ENCODE measurements at places on chromosomes 2 and 18.

GRCh38 chr2:230869914-230870543 lies 5.3 kb downstream of the ITM2C start:
- no peak for DNase-seq

DNA sequence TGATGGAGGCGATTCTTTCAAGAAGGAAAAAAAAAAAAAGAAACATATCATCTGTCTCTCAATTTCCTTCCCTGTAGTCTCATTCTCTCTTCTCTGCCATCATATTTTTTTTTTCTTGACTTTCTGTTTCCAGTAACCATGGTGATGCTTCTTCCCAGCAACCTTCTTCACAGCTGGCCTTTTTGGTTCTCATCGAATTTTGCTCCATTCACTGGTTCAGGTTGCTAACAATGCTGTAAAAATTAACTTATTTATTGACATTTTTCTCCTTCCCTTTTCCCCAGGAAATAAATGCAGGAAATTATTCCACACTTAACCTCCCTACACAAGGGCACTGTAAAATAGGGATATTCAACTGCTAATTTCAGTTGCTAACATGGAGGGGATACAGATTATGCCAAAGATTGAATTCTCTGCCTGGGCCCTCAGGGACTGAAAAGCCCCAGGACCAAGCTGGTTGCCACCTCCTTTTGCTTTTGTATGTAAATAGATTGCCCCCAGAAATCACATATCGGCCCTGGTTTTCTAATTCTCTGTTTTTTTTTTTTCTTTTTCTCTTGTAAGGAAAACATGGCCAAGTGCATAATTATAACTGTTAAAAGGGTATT lies 154.7 kb downstream of the MAP2 start:
- no peak for DNase-seq

- DNase-seq = no peak
Observed at GRCh38 chr2:55567298-55567697, 47.8 kb downstream of the CFAP36 start.

- DNase-seq = peak; percentile 89
Observed at GRCh38 chr18:42514512-42514911, 559.5 kb downstream of the PIK3C3 start.

DNA sequence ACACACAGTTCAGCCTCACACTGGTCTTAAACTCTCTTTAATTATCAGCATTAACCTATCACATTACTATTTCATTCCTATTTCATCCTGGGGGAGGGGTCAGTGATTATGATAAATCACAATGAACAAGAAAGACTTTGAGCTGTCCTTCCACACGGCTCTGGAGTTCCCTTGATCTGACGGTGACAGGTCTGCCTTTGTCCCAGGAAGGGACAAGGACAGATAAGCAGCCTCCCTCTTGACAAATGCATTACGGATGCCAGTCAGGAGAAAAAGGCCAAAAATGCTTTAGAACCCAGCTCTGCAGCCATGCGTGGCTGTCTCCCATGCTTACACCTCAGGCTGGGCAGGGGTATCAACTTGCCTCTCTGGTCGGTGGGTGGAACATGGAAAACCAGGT lies 281.7 kb downstream of the BCL11A start:
- no peak for DNase-seq

DNA sequence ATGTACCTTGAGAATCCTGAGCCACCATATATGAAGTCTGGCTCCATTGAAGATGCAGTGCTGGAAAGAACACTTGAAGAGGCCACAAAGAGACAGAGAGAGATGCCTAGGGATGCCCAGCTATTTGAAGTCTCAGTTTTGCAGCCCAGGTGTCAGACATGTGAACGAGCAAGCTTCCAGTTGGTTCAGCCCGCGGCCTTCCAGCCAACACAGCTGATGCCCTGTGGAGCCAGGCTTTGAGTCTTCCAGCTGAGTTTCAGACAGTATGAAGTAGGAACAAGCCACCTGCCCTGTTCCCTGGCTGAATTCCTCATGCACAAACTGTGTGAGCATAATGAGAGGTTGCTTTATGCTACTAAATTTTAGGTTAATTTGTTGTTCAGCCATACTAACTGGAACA lies 108.8 kb downstream of the SPHKAP start:
- no peak for DNase-seq

- no peak for DNase-seq
Observed at GRCh38 chr2:233185963-233186362, 65.5 kb upstream of the ATG16L1 start.

DNA sequence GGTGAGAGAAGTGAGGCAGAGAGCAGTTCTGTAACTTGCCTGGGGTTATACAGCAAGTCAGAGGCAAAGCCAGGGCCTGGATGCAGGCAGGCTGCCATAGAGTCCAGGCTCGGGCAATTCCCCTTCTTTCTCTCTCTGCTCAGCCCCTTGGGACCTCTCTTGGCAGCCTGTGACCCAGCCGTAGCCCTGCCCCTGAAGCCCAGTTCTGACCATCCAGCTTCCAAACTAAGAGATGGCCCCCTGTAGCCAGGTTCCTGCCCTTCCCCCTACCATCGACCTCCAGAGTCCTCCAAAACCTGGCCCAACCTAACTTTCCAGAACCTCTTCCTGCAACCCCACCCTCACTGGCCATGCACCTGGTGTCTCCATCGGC lies 201.2 kb downstream of the CTIF start:
- DNase-seq = no peak

DNA sequence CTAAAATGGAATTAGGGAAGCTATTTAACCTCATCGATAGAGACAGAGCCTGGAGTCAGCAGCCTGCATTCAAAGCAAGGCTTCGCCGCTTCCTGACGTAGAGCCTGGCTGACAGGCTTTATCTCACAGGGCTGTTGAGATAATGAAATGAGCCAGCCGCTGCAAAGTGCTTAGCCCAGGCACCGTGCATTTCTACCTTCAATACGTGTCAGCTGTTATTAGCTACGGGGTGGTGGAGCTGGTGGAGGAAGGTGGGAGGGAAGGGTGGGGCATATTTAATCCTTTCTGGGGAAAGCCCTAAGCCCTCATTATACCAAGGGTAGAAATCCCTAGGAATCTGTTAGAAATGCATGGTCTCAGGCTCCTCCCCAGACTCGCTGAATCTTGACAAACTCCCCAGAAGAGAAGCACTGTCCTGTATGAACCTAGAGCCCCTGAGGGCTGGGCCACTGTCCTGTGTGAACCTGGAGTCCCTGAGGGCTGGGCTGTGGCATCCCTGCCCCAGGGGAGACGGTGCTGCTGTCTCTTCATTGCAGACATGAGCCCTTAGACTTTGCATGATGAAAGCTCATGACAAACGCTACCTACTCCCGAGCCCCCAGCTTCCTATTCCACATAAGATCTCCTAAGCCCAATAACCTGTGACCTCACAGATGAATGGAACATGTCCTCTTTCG lies 72.4 kb downstream of the ALPK2 start:
- no peak for DNase-seq

- DNase-seq = no peak
Observed at GRCh38 chr2:54161660-54162424, 46.4 kb downstream of the ACYP2 start.

- no peak for DNase-seq
Observed at GRCh38 chr18:3148930-3149535, 70.7 kb downstream of the MYOM1 start.

- DNase-seq = no peak
Observed at GRCh38 chr2:196334710-196335109, 163.3 kb upstream of the STK17B start.

- no peak for DNase-seq
Observed at GRCh38 chr2:91974401-91975129, 2896.7 kb upstream of the TEKT4 start.

- DNase-seq = no peak
Observed at GRCh38 chr2:102453501-102453900, 19.5 kb upstream of the SLC9A4 start.

- DNase-seq = no peak
Observed at GRCh38 chr18:36420826-36421225, 123.3 kb downstream of the FHOD3 start.

DNA sequence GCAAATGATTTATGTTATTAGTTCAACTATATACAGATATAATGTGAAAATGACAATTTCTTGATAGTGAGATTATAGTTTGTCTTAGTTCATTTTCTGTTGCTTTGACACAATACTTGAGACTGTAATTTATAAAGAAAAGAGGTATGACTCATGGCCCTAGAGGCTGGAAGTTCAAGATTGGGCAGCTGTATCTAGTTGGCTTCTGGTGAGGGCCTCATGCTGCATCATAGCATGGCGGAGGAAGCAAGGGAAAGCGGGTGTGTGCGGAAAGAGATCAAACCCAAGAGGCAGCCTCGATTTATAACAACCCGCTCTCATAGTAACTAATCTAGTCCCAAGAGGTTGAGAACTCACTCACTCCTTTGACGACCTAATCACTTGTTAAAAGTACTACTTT lies 11.4 kb downstream of the PLEKHA3 start:
- no peak for DNase-seq

DNA sequence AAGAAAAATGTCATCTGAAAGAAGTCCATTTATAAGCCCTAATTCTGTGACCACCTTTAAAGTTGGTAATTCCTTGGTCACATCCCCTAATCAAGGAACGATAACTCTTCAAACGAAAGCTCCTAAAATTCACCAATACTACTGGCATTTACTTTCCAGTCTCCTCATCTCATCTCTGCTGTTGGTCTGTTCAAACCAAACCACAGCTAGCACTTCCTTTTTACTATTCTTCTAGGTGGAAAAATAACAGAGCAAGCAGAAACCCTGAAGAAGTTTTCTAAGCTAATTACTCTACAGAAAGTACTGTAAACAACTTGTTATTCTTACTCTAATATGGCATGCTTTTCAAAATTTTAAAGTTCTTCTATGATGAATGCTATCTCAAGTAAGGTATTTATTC lies 21.6 kb downstream of the TIA1 start:
- DNase-seq = no peak

GRCh38 chr18:43049021-43049420 lies 66.5 kb downstream of the RIT2 start:
- no peak for DNase-seq

- DNase-seq = no peak
Observed at GRCh38 chr2:61379521-61379920, 91.4 kb downstream of the USP34 start.

GRCh38 chr2:172769879-172770278 lies 34.2 kb downstream of the RAPGEF4 start:
- DNase-seq = no peak

DNA sequence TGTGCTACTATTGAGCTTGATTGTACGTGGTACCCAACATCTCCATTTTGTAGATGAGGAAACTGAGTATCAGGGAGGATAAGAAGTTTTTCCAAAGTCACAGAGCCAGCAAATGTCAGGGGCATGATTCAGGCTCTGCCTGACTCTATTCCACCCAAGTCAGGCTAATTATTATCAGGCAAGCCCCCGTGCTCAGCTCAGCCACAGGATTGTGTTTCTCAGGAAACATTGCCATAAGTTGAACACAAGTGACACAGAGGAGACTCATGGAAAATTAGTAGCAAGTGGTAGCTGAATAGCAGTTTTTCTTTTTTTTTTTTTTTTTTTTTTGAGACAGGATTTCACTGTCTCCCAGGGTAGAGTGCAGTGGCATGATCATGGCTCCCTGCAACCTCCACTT lies 260.5 kb downstream of the C1D start:
- DNase-seq = peak; percentile 10

- peak; percentile 8 for DNase-seq
Observed at GRCh38 chr18:26503382-26503781, 45.0 kb downstream of the KCTD1 start.

- peak; percentile 82 for DNase-seq
Observed at GRCh38 chr2:162840598-162841246, 2.2 kb upstream of the KCNH7 start.

DNA sequence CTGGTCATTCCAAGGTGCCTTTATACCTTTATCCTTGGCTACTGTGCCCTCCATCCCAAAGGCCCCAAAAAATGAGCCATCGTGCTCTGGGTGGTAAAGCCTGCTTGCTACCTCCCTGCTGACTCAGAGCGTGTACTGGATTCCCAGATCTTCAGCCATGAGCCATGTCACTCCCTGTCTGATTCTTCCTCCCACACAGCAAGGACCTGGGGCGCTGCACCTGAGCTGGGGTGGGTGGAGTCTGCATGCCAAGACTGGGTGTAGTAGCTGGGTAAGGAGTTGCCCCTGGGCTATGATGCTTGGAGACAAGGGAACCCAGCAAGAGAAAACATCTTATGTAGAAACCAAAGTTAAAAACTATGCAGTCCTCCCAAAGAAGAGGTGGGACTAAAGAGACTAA lies 37.2 kb upstream of the APCDD1 start:
- DNase-seq = no peak

GRCh38 chr2:209147981-209148380 lies 275.9 kb upstream of the MAP2 start:
- no peak for DNase-seq

GRCh38 chr2:227260041-227260440 lies 65.0 kb upstream of the MFF start:
- no peak for DNase-seq

- DNase-seq = no peak
Observed at GRCh38 chr2:111219285-111219684, 98.6 kb downstream of the BCL2L11 start.

- DNase-seq = no peak
Observed at GRCh38 chr18:31554776-31555175, 36.9 kb upstream of the TTR start.

- DNase-seq = no peak
Observed at GRCh38 chr18:47777626-47778025, 152.8 kb downstream of the SMAD2 start.

DNA sequence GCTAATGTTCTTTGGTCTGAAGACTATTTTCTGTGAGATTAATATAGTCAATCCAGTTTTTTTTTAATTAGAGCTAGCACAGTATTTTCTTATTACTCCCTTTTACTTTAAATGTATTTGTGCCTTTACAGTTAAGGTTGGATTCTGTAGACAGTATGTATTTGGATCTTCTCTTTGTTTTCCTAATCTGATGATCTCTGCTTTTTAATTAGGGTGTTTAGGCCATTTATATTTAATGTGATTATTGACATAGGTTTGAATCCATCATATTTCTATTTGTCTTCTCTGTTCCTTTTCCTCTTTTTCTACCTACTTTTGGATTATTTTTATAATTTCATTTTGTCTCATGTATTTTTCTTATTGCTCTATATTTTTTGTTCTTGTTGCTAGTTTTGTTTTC lies 437.7 kb downstream of the CPS1 start:
- DNase-seq = no peak

GRCh38 chr2:159381574-159381973 lies 95.1 kb upstream of the WDSUB1 start:
- peak; percentile 68 for DNase-seq

- DNase-seq = no peak
Observed at GRCh38 chr2:29236074-29236473, 120.9 kb downstream of the CLIP4 start.

DNA sequence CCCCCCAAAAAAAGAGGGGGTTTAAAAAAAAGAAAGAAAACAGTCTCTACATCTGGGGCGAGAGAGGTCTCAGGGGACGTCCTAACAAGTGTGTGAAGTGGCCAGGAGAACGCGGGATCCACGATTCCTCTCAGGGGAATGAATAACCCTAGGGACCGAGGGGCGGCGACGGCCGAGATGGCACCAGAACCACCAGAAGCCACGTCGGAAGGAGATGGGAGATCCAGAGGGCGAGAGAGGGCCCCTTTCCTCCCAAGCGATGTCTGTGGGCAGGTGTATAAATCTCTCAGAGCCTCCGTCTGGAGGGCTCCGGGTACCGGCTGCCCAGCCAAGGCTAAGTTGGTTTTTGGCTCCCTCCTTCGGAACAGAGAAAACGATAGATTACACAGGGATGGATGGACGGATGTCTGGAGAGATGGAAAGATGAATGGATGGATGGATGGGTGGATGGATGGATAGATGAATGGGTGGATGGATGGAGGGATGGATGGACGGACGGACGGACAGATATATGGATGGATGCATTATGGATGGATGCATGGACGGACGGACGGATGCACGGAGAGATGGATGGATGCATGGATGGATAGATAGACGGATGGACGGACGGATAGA lies 1.7 kb downstream of the EPHA4 start:
- peak; percentile 23 for DNase-seq

GRCh38 chr2:216345846-216346245 lies 26.4 kb downstream of the MARCHF4 start:
- DNase-seq = no peak

Measured in kidney glomerular epithelial cell (primary cell).